ENCODE measurements at places on chromosomes 2 and 18. TPM values are rescaled to one million over a fixed set of nuclear protein-coding genes. Genes with fewer than 3 reads are reported as not detected.

DNA sequence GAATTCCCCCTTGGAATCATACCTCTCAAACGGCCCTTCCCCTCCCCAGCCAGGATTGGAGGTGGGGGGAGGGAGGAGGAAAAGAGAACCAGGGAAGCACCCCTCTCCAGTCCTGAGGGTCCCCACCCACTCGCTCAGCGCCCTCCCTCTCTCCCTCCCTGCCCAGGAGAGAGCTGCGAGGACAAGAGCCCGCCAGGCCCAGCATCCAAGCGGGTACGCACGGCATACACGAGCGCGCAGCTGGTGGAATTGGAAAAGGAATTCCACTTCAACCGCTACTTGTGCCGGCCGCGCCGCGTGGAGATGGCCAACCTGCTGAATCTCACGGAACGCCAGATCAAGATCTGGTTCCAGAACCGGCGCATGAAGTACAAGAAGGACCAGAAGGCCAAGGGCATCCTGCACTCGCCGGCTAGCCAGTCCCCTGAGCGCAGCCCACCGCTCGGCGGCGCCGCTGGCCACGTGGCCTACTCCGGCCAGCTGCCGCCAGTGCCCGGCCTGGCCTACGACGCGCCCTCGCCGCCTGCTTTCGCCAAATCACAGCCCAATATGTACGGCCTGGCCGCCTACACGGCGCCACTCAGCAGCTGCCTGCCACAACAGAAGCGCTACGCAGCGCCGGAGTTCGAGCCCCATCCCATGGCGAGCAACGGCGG lies 14.4 kb downstream of the HOXD3 start:
- no peak for DNase-seq

GRCh38 chr2:7027411-7027810 lies 110.2 kb downstream of the RNF144A start:
- no peak for DNase-seq

DNA sequence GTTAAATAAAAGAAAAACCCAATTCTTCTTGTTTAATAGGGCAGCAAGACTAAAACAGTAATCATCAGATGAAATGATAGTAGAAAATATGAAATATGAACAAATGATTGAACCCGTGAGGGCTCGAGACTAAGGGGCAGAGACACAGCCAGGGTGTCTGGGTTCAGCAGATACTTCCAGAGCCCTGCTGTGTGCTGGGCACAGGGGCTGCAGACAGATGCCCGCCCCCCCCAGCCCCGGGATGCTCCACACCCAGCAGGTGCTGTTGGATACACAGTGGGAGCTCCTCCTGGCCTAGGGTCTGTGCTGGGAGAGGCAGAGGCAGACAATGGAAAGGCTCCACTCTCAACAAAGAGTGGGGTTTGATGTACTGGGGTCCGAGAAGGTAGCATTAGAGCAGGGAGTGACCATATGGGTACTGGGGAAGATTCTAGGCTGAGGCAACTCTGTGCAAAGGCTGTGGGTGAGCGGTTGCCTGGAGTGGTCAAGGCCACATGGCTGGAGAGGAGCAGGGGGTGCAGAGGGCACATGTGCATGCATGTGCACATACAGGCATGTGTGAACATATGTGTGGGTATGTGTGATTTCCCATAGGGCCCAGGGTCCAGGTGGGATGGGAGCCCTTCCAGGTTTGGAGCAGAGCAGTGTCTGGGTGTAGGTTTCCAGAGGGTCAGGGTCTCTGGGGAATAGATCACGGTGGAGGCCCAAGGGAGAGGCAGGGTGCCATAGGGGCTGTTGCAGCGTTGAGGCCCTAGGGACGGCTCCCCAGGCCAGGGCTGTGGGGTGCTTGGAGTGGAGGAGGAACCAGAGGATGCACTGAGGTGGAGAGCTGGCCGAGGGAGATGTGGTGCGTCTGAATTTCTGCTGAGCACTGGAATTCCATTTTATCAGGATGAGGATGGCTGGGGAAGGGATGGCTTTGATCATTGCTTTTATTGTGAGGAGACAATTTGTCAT lies 36.7 kb downstream of the LDLRAD4 start:
- no peak for DNase-seq

DNA sequence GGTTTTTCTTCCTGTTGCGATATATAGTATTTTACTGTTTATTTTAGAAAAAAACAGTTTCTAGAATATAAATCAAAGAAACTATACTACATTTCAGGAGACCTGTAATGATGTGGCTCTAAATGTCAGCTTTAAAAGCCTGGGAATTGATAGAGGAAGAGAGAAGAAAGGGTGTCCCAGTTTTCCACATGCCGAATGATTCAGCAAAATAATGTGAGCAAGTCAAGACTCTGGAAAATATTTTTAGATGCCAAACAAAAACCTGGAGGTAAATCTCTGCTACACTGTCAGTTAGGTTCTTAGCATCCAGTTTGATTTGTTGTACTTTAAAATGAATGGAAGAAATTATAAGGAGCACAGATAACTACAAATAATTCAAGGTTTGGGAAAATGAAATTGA lies 67.1 kb upstream of the DSG1 start:
- no peak for DNase-seq

- no peak for DNase-seq
These were observed 226.0 kb upstream of the TANK start for GRCh38 chr2:160934263-160934662.

DNA sequence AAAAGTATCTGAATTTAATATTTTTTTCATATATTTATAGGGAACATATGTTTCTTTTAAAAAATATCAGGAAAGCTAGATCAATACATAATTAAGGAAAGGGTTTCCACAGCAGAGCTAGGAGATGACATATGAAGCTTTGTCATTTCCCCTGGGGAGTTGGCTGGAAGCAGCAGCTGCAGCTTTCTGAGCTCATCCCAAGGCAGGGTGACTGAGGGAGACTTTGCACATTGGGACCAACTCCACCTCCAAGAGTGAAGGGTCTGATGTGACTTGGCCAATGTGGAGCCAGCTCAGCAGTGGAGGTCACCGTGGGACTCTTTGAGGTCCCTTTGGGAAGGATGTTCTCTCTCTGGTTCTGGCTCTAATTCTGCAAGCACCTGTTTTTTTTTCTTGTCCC lies 315.1 kb downstream of the RDH14 start:
- DNase-seq, result no peak

GRCh38 chr2:112579241-112579640 lies 5.2 kb upstream of the CHCHD5 start:
- DNase-seq, result no peak

ITPRIPL1 gene
- 0.47 TPM for total RNA-seq

CETN1 gene
- not detected for total RNA-seq

CPO gene
- total RNA-seq, result 0.25 TPM

Measured in left ventricle myocardium inferior (tissue), 1 donor.